Karpas-422 (cell line): ENCODE measurements at places on chromosomes 5 and 9.
A peak's percentile ranks its signal among the peaks of the same experiment; 100 is the strongest.

DNA sequence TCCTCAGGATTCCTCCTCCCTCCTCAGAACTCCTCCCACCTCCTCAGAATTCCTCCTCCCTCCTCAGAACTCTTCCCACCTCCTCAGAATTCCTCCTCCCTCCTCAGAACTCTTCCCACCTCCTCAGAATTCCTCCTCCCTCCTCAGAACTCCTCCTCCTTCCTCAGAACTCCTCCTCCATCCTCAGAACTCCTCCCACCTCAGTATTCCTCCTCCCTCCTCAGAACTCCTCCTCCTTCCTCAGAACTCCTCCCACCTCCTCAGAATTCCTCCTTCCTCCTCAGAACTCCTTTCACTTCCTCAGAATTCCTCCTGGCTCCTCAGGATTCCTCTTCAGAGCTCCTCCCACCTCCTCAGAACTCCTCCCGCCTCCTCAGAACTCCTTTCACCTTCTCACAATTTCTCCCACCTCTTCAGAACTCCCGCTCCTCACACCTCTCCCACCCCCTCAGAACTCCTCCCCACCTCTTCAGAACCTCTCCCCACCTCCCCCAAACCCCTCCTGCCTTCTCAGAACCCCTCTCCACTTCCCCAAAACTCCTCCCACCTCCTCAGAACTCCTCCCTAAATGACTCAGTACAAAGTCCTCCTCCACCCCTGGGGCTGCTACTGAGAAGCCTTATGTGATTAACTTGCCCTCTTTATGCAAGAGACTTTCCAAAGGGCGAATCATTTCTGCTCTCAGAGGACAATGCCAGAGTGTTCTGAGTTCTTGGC lies 23.2 kb downstream of the SLC46A2 start:
- H3K36me3 ChIP-seq, result no peaks in the 10 kb centered on the region
- peak; percentile 80 for DNase-seq
- H3K27me3 ChIP-seq, result no peaks in the 10 kb centered on the region
- H3K4me1 ChIP-seq, result peaks cover 52% of the 10 kb centered on the region
- H3K27ac ChIP-seq, result peak overlapping the region; percentile 59

DNA sequence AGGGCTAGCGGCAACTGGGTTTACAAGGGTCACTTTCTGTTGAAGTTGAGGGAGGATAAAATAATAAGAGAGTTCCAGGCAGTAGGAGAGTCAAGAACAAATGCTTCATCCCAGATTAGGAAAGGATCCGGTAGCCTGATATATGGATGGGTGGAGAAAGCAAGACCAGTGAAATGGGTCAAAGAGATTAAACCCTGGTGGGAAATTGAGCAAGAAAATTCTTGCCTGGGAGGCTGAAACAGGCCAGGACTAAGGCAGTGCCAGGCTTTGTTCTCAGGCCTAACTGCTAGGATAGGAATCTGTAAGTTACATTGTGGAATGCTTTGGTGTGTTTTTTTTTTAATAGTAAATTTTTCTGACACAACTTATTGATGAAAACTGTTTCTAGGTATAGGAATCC lies 257.4 kb upstream of the RFX3 start:
- no peaks in the 10 kb centered on the region for H3K4me1 ChIP-seq
- H3K27ac ChIP-seq, result no peak overlapping the region
- no peak overlapping the region for H3K4me3 ChIP-seq
- H3K36me3 ChIP-seq, result no peaks in the 10 kb centered on the region

DNA sequence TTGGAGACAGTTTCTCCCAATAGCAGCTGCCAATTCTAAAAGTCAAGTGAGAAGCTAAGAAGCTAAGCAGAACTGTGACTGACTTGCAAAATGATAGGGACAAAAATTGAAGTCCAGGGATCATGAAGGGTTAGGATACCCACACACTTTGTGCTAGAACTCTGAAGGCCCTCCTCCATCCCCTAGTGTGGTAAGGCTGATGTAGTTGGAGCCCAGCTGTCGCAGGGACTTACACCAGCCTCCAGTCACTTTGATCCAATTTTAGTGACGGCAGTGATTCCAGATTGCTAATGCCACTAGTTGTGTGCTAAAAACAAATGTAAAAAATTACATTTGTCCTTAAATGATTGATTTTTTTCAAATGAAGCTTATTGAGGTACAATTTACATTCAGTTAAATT lies 742.7 kb upstream of the ZNF608 start:
- no peaks in the 10 kb centered on the region for H3K27me3 ChIP-seq
- H3K36me3 ChIP-seq, result no peaks in the 10 kb centered on the region
- H3K27ac ChIP-seq, result no peak overlapping the region
- H3K4me1 ChIP-seq, result no peaks in the 10 kb centered on the region

GRCh38 chr5:177470759-177471536 lies 2.5 kb downstream of the DBN1 start:
- H3K4me1 ChIP-seq, result peaks cover 25% of the 10 kb centered on the region
- H3K27me3 ChIP-seq, result no peaks in the 10 kb centered on the region
- no peak for DNase-seq
- H3K4me3 ChIP-seq, result no peak overlapping the region
- H3K27ac ChIP-seq, result no peak overlapping the region

DNA sequence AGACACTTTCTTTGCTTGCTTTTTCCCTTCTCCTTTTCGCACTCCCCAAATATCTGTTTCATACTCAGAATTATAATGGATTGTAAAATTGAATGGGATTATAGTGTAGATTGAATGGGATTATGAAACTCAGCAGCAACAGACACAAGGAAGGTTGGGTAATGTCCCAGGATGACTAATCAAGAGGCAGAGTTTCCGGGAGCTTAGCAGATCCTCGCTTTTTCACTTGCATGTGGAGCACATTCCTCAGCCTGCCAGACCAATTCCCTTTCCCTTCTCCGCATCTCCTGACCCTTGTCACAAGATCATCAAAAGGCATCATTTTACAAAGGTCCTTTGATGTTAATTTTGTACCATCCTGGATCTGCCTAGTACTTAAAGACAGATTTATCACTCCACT lies 55.1 kb upstream of the SLC1A1 start:
- H3K27me3 ChIP-seq, result no peaks in the 10 kb centered on the region
- H3K4me1 ChIP-seq, result no peaks in the 10 kb centered on the region
- no peak overlapping the region for H3K4me3 ChIP-seq
- H3K36me3 ChIP-seq, result no peaks in the 10 kb centered on the region
- DNase-seq, result no peak
